ENCODE measurements at places on chromosomes 1 and 21.

DNA sequence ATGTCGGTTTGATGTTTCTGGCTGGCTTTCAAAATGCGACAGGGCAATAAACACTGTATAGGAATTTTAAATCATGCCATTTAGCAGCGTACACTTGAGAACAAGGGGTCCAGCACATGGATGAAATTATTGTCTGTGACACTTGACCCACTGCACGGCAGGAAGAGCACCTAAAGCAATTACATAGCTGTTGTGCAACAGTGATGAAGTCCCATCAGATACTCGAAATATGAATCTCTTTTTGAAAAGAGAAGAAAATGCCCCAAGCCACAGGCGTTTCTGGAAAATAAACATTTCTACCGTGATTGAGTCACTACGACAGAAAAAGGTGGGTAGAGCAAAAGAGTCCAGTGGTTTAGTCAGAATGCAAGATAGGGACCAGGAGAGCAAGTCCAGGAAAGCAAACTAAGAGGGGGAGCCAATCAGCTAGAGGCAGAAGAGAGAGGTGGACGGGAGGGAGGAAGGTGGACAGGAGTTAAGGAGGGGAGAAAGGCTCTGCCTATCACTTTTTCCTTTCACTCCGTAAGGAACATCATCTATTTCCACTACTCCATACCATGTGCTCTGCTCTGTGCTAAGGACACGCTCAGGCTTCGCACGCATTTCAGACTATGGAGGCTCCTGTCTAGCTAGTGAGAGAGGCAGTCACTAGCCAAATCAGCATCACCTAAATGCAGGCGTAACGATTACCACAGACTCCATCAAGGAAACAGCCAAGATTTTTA is 6.4 kb downstream of the DSCAM start:
- no peak for DNase-seq

GRCh38 chr1:107991371-107992066 is 26.5 kb upstream of the VAV3 start:
- no peak for DNase-seq

DNA sequence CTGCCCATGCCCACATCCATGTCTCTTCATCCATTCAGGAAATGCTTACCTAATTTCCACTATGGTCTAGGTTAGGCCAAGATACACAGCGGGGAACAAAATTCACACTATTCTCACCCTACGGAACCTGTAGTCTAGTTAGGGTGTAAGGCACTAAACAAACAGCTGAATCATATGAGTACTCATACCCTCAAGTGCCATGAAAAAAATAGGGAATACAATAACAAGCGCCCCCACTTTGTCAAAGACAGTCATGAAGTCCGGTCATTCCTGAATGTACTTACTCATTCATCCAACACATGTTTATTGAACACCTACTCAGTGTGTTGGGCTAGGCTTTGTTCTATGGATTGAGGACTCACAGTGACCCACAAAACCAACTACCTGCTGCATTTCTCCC is 6.2 kb upstream of the FYB2 start:
- no peak for DNase-seq

GRCh38 chr1:230633469-230633868 is 8.8 kb upstream of the COG2 start:
- DNase-seq: no peak

DNA sequence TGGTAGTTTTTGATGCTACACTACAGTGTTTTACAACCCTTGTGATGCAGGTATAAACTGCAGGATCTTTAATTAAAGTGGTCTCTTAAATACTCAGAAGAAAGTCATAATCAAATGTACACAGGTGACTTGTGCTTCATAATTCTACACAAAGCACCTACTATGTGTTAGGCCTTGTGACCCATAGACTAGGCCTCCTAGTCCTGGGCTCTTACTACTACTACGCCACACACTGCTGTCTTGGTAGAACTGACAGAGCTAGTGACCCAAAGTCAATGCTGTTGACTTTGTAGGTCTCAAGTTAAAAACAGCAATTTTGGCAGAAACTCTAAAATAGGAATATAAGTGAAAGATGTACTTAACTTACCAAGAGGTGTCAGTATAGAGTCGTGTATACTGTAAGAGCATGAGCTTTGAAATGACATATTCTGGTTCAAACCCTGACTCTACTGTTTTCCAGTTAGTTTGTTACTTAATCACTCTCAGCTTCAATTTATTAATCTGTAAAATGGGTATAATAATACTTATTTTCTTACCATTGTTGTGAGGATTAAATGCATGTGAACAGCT is 48.6 kb upstream of the LMO4 start:
- no peak for DNase-seq

GRCh38 chr1:168007691-168008090 is 70.8 kb upstream of the MPC2 start:
- DNase-seq: no peak

GRCh38 chr21:14527696-14528652 is 18.1 kb downstream of the SAMSN1 start:
- DNase-seq: no peak

GRCh38 chr1:109138358-109138757 is 24.4 kb downstream of the ELAPOR1 start:
- DNase-seq: no peak

- DNase-seq: peak; percentile 68
These were observed at the start of gene SERTAD4 for GRCh38 chr1:210232511-210233215. TSS of gene SERTAD4 (plus strand) at chr1:210232796. CDS start at chr1:210237961, 5,165 bp downstream.

GRCh38 chr21:45410865-45411809 is 6.2 kb downstream of the COL18A1 start:
- no peak for DNase-seq

DNA sequence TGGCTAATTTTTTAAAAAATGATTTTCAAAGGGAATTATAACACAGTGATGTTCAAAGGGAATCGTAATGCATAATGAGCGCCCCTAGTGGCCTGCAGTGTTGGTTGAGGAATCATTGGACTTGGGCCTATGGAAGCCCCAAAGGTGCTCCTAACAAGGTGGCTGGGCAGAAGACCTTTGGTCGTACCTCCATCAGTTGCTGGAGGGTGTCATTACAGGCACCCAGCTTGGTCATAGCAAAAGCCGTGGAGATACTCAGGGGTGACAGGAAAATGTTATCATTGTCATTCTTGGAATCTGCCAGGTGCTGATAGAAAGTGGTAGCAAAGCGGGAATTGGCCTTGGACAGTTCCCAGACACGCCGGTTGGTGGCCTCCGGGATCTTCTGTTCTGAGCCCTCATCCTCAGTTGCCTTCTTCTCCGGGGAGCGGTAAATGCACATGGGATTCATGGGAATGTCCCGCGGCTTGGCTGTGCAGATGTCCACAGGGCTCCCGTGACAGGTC is 2.7 kb downstream of the SERPINC1 start:
- peak; percentile 39 for DNase-seq

DNA sequence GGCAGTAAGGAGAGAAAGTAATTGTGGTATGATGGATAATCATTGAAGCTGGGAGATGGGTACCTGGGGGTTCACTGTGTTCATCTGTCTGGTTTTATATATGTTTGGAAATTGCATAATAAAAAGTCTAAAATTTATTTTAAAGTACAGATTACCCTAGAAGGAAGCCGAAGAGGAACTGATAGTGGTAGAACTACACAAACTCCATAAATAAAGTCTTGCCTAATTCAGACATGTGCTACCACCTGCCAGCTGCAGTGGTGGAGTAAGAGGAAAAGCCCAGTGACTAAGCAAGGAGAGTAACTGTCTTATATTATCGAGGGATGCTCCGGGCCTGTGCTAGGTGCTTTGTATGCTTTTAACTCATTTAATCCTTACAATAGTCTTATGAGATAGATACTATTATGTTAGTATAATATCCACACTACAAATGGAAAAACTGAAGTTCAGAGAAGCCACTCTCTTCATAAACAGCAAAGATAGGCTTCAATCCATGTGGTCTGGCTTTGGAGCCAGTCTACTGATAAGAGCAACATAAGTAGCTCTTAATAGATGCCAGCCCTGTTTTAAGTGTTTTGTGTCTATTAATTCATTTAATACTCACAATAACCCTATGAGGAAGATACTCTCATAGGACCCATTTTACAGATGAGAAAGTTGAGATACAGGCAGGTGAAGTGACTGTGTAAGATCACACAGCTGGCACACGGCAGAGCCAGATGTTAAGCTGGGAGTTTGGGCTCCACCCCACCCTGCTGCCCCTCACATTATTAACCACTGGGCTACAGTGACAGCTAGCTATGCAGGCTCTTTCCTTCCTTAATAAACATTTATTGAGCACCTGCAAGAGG is 56.8 kb upstream of the HNRNPU start:
- DNase-seq: no peak
